Activated CD8-positive, alpha-beta memory T cell treated with anti-CD3 and anti-CD28 coated beads for 1 hour (primary cell): ENCODE measurements at places on chromosomes 6 and 20.
A peak's percentile ranks its signal among the peaks of the same experiment; 100 is the strongest.

DNA sequence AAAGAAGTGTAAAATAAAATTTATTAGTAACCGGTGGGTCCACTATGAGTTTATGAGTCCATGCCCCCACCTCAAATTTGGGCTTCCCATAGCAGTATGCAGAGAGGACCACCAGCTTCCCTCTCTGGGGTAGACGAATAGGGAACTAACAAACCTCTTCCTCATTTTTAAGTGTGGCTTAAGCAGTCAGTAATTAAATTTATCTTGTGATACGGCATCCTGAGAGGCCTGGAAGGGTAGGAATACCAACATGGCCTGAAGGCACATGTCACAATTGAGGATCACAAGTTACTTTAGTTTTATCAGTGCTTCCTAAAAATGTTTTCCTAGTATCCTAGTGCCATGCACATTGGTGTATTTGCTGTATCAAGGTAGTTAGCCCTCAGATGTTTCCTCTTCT, 239.9 kb downstream of the HIVEP2 start:
- no peak for DNase-seq

GRCh38 chr20:40896814-40897700, 131.6 kb upstream of the TOP1 start:
- DNase-seq, result no peak

GRCh38 chr6:115540077-115540869, 520.4 kb downstream of the FRK start:
- DNase-seq, result no peak

DNA sequence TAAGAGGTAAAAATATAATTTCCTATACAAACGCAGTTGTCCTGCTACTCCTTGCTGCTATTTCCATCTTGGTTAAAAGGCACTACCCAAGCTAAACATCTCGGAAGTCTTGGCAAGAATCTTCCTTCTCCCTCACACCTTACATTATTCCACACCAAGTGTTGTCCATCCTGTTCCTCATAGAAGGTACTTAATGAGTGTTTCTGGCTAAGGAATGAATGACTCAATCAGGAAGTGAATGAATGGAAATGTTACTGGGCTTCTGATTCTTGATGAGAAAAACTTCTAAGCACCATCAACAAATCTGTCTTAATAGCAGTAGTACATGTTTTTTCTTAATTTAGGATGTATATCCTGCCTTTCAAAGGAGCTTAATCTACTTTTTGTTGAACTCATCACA, 40.6 kb upstream of the RSPO3 start:
- no peak for DNase-seq

- no peak for DNase-seq
Observed at GRCh38 chr6:16739329-16739801, 21.9 kb downstream of the ATXN1 start.

DNA sequence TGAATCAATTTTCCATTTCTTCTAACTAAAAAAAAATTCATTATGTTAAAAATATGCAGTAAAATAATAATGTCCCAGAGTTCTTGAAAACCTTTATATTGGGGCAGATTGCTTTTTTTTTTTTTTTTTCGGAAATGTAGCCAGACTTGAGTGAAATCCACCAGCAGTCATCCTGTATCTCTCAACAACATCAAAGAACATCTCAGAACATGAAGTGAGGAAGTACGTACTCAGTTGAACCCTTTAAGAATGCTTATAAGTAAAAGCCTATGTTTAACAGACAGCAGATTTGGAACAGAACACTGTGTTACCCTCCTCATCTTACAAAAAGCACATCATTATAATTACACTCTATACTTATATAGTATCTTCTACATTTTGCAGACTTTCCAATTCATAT, 51.0 kb upstream of the SUPT3H start:
- no peak for DNase-seq

DNA sequence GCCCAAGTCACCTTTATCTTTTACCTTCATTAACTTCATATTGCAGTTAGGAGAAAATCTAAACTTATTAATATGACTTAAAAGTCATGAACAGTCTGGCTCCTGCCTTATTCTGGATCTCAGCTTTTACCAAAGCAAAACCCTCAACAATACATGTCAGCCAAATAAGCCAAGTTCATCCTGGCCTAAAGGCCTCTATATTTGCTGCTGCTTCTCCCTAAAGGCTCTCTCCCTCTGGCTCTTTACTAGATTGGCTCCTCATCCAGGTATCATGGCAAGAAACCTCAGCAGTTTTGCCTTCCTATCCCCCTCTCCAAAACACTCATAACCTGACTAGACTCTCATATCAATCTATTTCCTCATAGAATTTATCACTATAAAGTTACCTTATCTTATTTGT, 11.1 kb downstream of the LMBRD1 start:
- no peak for DNase-seq

DNA sequence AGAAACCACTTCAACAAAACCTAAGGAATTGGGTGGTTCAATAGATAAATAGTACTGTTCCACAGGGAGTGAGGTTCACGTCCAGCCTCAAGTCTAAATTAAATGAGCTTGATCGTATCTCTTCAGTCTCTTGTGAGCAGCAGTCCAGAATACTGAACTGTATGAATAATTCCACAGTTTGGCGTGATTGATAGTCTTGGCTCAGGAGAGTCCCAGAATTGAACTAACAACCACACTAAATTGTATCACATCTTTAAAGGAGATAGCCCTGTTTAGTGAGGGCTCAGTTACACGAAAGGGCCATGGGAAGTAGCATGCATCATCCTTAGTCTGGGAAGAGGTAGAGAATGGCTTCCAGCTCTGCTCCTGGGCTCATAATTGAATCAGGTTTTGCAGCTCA, 224.6 kb downstream of the PACRG start:
- DNase-seq, result no peak

DNA sequence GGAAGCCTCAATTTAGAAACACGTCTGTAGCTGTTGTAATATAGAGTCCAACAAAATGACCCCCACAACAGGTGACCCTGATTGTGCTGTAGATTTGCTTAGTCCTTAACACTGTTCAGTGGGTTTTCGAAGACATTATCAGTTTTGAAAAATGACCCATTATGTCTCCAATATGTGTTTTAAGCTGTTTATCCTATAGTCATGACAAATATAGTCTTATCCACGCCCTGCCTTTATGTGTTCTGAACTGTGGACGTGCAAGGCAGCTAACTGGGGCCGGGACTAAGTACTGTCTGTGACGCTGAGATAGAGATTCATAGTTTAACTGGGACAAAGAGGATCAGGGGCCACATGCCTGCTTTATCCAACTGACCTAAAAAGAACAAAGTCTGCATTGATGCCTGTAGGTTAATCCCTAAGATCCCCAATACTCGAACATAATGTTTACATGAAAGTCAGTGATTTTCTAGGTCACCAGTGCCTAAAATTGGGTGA, 192.4 kb downstream of the CD83 start:
- no peak for DNase-seq

GRCh38 chr6:100612094-100612493, 147.4 kb upstream of the SIM1 start:
- no peak for DNase-seq

- no peak for DNase-seq
Observed at GRCh38 chr6:68639826-68640490, 4.9 kb downstream of the ADGRB3 start.

DNA sequence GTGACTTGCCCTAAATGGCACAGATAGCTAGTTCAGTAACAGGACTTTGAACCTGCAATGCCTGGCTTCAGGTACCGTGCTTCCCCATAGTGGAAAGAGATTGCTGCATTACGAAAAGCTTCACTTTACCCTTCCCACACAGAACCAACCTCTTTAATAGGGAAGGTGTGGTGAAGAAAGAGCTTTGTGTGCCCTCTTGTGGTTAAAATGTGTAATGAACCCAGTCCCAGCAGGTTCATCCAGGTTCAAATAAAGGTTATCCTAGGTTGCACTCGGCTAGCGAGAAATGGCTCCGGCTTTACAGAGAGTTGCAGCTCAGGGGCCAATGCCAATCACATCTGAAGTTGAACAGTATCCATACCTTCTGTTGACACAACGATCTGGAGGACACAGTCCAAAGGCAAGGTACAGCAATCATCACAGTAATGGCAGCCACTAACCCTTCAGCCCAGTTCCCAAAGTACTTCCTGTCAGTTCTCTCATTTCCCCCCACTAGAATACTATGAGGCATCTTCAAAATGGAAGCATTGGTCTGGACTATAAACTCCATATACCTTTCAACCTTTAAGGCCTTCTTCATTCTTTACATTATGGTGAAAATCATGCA, 3.0 kb downstream of the DEFB115 start:
- no peak for DNase-seq

- no peak for DNase-seq
Observed at GRCh38 chr20:58570204-58570859, 55.1 kb upstream of the APCDD1L start.

- no peak for DNase-seq
Observed at GRCh38 chr20:62850333-62850974, 11.2 kb downstream of the TCFL5 start.

GRCh38 chr6:75997696-75998095, 74.8 kb downstream of the IMPG1 start:
- no peak for DNase-seq

GRCh38 chr6:35377002-35377401, 34.6 kb downstream of the PPARD start:
- DNase-seq, result no peak

DNA sequence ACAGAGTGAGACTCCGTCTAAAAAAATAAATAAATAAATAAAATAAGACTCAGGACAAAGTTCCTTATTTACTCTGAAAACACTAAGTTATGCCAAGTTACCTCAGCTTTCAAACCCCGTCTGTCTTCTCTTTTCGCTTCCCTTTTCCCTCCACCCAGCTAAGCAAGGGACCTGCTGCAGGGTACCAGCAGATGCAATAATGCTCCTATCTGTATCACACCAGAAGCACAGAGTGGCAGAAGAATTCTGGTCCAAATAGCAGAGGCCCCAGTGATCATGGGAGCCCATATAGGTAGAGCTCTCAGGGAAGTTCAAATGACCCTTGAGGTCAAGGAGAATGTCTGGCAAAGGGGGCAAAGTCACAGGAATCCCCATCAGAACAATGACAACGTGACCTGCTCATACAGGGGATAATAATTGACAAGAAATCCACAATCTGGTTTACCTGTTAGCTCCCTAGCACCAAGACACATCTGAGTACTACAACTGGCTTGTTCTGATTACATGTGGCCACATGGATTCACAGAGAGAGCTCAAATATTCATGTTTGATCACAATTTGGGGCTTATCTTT, 8.7 kb downstream of the GCM1 start:
- DNase-seq, result no peak

GRCh38 chr20:63017076-63017825, 10.5 kb upstream of the BHLHE23 start:
- no peak for DNase-seq

DNA sequence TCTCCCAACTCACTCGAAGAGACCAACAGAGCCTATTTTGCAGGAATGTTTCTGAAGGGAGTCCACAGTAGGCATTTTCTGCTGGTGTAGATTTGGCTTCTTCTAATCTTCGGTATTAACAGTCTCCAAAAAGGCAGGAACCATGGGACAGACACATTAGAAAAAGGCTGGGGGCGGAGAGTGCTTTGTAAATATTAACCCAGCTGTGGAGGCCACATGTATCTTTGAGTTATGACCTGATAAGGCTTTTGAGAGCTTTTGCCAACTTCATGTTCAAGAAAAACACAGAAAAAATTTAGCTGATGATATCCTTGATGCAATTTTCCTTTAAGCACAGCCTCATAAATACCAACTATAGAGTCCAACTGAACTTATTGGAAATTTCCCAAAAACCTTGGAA, 119.4 kb upstream of the TSHZ2 start:
- no peak for DNase-seq

DNA sequence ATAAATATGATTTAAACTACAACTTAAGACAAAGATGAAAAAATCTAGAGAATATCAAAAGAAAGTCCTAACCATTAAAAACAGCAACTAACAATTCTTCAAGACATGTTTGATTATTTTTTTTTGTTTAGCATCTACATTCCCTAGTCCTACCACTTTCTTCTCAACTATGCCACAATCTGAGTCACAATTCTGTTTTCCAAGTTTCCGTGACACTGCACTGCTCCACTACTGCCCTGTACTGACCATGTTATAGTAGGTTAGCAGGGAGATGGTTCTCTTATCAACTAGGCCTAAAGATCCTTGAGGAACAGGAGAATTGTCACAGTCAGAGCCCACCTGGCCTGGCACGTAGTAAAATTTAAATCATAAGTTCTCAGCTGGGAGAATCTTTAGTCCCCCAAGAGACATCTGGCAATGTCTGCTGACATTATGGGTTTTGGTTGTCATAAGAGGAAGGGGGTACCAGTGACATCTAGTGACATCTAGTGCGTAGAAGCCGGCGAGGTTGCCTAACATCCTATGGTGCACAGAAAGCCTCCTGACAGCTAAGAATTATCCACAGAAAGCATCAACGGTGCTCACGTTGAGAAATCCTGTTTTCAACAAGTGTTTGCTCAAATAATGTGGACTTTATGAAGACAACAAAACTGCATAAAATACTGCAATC, 100.5 kb downstream of the PDE10A start:
- no peak for DNase-seq

GRCh38 chr6:14026831-14027539, 90.6 kb upstream of the CD83 start:
- DNase-seq, result no peak

GRCh38 chr20:63440366-63440955, 32.0 kb downstream of the KCNQ2 start:
- no peak for DNase-seq

GRCh38 chr6:87407561-87407900, 241 bp upstream of the CFAP206 start:
- DNase-seq, result peak; percentile 1

- DNase-seq, result no peak
Observed at GRCh38 chr6:142443532-142443931, 141.7 kb downstream of the ADGRG6 start.

- DNase-seq, result no peak
Observed at GRCh38 chr6:134217105-134217797, 100.7 kb downstream of the SGK1 start.

DNA sequence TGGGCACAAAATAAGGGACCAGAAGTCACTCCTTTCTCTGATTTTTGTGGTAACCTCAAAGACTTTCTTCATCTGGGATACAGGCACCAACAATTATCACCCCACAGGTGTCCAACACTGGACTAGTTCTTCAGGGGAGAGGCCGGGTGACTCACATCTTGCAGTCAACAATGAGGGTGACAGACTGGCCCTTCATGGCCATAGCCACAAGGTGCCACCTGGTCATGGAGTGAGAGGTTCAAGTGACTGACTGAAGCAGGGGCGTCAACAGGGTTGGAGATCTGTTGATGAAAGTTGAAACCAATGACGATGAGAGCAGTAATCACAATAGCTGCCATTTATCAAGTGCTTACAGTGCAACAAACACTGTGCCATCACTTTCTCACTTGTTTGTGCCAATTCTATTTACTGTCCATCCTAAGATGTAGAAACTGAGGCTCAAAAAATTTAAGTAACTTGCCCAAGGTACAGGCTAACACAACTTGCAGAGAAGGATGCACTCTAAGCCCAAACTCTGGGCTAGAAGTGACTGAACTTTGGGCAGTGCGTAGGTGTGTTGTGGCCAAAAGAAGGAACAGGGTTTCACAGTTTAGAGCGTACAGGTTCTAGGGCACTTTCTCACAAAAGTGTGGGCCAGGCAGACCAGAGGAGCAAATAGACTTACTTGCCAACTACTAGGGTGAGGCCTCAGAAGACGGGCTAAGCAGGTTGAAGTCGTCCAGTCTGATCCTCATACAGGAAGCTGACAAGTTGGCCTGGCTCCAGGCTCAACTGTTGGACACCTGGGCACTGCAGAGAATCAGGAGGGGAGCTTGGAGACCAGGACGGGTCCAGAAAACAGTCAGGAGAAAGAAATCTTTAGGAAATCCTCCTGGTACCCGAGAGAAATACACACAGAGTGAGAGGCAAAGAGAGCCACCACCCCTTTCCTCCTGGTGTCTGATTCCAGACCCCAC, 30.4 kb downstream of the HLA-DPB1 start:
- no peak for DNase-seq

- DNase-seq, result no peak
Observed at GRCh38 chr6:86412057-86412456, 525.3 kb upstream of the HTR1E start.
